ENCODE measurements at places on chromosomes 1 and 21.

DNA sequence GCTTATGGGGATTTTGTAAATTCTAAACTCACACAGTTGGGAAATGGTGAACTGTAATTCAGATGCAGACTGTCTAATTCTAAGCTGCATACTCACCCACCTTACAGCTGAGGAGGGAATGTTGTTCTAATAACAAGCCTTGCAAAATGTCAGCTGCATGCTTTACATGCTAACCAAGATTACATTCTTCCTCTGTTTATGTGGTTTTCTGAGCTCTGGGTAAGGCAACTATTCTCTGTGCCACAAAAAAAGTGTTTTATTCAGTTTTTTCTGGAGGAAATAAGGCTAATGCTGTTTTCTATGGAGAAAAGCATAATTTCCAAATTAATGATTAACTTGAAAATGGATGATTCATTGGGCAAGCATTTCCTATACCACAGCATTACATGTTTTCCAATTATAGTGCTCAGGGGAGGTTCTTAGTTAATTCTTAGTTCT, 64.9 kb downstream of the RGS13 start:
- no peak for DNase-seq

DNA sequence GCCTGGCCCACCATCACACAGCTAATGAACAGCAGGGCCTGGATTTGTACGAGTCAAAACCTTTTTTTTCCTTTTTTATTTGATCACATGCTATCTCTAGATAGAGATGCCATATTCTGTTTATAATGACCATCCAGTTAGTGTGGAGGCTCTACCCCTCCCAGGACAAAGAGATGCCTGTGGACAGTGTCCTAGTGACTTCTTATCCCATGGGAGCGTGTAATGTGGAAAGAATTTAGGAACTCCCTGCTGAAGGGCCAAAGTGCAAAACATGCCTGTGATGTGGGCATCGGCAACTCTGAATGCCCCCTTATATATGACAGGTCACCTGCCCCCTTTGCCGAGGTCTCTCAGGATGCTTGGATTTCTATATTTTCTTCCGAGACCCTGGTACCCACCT, 292.2 kb downstream of the RRAGC start:
- DNase-seq, result no peak

- DNase-seq, result no peak
Measured at GRCh38 chr1:162541619-162542141, 19.8 kb upstream of the UAP1 start.

- no peak for DNase-seq
Measured at GRCh38 chr1:233668725-233669294, 54.9 kb downstream of the KCNK1 start.

DNA sequence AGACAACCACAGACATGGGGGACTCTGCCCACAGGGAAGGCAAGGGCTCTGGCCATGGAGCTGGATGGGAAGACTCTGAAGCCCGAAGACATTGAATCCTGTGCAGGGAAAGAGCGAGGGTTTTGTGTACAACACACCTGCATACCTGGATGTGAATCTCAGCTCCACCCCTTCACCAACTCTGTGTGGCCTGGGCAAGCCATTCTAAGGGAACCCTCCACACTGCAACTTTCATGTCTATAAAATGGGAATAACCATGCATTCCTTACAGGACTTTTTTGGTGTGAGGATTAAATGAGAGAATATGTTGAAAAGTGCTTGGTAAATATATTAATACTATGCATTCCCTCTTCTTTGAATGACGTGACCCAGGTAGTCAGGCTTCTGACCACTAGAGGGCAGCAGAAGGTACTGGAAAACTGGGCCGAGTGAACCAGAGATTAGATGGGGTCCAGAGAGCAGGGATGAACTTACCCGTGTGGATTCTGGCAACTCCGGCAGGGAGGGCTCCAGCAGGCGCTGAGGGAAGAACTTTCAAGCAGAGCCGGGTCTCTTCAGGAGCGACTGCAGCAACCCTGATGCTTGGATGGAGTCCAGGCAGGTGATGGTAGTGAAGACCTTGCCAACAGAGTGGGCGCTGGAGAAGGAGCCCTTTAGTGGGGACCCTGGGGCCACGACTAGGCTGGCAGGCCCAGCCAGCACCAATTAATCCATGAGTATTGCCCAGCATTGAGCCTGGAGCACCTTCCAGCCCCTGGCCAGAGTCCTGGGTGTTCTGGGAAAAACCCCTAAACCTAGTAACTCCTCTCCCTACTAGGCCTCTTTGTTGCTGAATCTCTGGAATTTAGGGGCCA, 834 bp upstream of the ELF3 start:
- DNase-seq, result peak; percentile 72

DNA sequence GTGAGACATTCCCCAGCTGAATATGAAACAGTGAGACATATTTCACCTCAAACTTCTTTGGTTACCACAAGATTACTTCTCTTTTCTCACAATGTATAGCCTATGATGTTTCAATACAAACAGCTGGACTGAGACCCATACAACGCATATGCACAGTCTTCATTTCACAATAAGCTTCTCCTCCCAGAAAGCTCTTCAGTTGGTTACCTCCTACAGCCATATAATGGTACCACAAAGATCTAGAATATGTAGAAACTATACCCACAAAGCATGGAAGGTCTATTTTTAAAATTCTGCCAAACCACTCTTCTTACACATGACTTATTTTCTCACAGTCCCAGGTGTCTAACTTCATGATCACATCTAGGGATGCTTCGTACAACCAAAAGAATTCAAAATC, 70.8 kb downstream of the JAK1 start:
- DNase-seq, result no peak

DNA sequence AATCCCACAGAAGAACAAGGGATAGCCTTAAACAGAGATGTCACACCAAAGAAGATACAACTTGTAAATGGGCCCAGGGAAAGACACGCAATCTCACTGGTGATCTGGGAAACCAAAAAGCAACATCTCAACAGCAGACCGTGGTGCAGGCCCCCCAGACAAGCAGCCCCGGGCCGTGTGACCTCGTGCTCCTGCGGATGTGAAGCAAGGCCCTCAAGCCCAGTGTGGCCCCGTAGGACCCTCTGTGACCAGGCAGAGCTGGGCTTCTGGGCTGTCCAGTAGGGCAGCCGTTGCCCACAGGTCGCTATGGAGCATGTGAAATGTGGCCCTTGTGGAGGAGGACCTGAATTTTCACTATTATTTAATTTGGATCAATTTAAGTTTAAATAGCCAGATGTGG, 34.9 kb upstream of the TMEM52 start:
- no peak for DNase-seq

- DNase-seq, result no peak
Measured at GRCh38 chr1:227234998-227235405, 83.3 kb downstream of the CDC42BPA start.
